ENCODE measurements at places on chromosomes 6 and 20. TPM values are rescaled to one million over a fixed set of nuclear protein-coding genes. Genes with fewer than 3 reads are reported as not detected.

GJA10 gene
- not detected for total RNA-seq

LHFPL5 gene
- not detected for total RNA-seq

ULBP1 gene
- 0.17 TPM for total RNA-seq

CGAS gene
- total RNA-seq = 3.3 TPM

LAMA4 gene
- 518 TPM for total RNA-seq

OOEP gene
- 0.30 TPM for total RNA-seq

HAO1 gene
- not detected for total RNA-seq

NECAB3 gene
- 28.8 TPM for total RNA-seq

CDC25B gene
- 32.2 TPM for total RNA-seq

TASP1 gene
- 6.0 TPM for total RNA-seq

OPRL1 gene
- 2.4 TPM for total RNA-seq

TNNC2 gene
- total RNA-seq = 0.39 TPM

PSORS1C2 gene
- not detected for total RNA-seq

PRRC2A gene
- 76.9 TPM for total RNA-seq

MTRF1L gene
- total RNA-seq = 20.7 TPM

SLC24A3 gene
- 4.1 TPM for total RNA-seq

GRM1 gene
- 0.07 TPM for total RNA-seq

C20orf202 gene
- 0.07 TPM for total RNA-seq
